Foreskin fibroblast (primary cell): ENCODE measurements at places on chromosomes 5 and 9.
A peak's percentile ranks its signal among the peaks of the same experiment; 100 is the strongest.

DNA sequence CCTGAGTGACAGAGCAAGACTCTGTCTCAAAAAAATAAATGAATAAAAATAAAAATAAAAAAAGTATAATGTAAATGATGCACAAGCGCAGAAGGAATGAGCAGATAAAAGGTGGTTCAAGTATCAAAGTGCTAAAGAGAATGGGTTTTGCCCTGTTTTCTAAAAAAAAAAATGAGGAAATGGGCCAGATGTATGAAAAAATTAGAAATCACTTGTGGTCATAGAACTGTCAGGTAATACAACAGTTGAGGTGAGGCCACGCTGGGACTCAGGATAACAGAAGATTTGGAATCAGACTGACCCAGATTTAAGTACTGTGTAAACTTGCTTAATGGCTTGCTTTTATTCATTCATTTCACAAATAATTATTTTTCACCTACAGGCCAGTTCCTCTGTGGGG is 69.8 kb downstream of the MAPKAP1 start:
- DNase-seq: no peak

GRCh38 chr5:8114597-8115266 is 245.8 kb downstream of the MTRR start:
- no peak for DNase-seq

- DNase-seq: no peak
Observed at GRCh38 chr5:9482381-9482780, 63.5 kb downstream of the SEMA5A start.

DNA sequence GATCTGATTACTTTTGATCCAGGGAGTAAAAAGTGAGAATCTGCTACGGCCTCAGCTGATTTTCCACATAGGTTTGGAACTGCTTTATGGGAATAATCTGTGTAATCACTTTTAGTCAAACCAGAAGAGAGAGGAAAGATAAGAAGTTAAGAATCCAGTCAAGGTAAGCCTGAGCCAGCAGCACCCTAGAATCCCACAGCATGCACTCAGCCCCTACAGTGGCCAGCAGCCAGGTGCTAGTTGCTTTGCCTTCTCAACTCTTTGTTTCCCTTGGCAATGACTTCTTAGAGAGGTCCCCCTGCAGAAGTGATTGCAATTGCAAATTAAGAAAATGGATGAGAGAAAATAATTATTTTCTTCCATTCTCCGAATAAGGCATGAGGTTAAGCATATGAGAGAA is 59.7 kb upstream of the TMED7 start:
- DNase-seq: no peak

- DNase-seq: peak; percentile 72
Observed at GRCh38 chr9:75108571-75108970, 20.3 kb downstream of the OSTF1 start.

DNA sequence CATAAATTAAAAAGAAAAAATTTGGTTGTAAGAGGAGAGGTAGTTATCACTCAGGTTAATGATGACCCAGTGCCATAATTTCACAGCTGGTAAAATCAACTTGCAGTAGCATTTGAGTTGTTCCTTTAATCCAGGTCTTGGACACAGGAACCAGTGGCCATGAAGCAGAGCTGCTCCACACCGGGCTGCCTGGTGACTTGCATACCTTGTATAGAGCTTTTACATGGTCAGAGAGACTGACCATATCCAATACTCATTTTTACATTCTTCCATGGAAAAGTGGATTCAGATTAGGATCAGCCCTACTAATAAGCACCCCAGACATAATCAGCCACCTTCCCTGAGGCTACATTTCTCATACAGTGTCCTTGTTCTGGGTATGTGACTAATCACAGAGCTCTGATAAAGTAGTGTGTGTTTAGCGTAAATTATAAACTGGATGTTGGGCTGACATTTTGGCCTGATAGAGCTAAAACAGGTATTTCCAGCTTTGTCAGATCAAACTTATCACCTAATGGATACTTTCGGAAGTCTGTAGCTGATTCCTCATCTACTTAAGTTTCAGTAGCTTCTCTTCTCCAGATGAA is 77.0 kb upstream of the ZSWIM6 start:
- no peak for DNase-seq

DNA sequence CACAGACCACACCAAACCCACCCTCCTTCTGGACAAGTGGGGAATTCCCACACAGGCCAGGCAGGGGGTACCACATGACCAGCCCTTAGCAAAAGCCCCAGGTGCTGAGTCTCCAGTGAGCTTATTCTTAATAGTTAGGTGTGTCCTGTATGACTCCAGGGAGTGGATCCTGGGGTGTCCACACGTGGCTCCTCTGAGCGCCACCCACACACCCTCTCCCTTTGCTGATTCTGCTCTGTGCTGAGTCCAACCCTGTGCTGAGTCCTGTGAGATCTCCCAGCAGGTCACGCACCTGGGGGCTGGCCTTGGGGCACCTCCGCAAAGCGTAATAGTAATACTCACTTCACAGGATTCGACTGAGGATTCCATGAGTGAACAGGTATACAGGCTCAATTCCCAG is 12.7 kb downstream of the LRRC14B start:
- no peak for DNase-seq

GRCh38 chr9:100600521-100601079 is 22.7 kb downstream of the CAVIN4 start:
- no peak for DNase-seq

- no peak for DNase-seq
Observed at GRCh38 chr9:118711843-118712242, 657.4 kb downstream of the BRINP1 start.

GRCh38 chr9:128001779-128002298 is 21.1 kb upstream of the EEIG1 start:
- peak; percentile 91 for DNase-seq

DNA sequence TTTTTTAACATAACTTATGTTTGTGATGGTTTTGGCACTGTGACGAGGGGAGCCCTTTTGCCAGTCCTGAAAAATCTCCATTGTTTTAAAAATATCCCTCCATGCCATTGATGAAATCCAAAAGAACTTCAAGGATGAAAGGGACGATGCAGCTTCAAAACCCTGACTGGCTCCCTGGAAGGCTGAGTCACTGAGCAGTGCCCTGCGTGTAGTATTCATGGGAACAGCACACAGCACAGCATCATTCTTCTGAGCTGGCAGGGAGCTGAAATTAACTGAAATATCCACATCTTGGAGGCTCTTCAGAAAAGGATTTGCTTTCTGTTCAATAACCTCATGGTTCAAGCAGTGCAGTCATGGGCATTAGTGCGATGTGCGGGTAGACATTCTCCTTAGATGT is 29.7 kb downstream of the PDE4D start:
- peak; percentile 60 for DNase-seq

DNA sequence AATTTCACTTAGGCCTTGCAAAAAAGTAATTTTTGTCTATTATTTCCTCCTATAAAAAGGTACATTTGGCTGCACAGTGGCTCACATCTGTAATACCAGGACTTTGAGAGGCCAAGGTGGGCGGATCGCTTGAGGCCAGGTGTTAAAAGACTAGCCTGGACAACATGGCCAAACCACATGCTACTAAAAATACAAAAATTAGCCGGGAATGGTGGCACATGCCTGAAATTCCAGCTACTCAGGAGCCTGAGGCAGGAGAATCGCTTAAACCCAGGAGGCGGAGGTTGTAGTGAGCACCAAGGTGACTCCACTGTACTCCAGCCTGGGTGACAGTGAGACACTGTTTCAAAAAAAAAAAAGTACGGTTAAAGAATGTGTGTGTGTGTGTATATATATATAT is 15.7 kb downstream of the NUP155 start:
- DNase-seq: no peak

- DNase-seq: no peak
Observed at GRCh38 chr9:14909181-14909580, 1.0 kb downstream of the FREM1 start.

DNA sequence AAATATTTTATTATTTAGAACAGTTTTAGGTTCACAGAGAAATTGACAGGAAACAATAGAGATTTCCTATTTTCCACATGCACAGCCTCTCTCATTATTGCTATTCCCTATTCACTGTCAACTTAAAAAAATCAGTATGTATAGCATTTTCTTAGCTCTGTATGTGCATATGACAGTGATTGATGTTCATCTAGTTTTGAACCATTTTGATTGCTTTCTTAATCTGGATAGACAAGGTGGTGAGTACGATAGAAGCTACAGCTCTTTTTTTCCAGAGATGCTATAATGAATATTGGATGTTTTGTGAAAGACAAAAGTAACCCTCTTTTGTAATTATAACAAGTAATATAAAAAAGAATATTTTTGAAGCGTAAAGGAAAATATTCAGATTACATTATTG is 201.2 kb upstream of the ARRDC3 start:
- DNase-seq: no peak

DNA sequence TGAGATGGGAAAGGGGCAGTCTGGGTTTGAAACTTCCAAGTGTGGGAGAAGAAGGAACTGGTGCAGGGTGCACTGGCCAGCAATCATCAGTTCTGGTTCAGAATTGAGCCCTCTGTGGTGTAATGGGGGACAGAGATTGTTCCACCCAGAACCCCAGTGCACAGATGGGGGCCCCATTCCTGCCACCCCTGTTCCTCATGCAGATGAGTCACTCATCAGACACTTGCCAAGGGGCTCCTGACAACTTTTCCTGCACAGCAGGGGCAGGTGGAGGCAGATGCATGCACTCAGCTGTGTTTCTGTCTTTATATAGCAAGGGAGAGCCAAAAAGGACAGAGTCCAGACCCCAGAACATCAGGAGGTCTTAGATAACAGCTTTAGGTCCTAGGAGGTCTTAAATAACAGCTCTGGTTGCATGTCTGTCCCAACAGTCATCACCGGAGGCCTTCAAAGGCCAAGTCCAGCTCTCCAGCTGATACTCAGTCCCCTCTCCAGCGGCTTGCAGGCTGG is 252.9 kb downstream of the HSPA4 start:
- no peak for DNase-seq

DNA sequence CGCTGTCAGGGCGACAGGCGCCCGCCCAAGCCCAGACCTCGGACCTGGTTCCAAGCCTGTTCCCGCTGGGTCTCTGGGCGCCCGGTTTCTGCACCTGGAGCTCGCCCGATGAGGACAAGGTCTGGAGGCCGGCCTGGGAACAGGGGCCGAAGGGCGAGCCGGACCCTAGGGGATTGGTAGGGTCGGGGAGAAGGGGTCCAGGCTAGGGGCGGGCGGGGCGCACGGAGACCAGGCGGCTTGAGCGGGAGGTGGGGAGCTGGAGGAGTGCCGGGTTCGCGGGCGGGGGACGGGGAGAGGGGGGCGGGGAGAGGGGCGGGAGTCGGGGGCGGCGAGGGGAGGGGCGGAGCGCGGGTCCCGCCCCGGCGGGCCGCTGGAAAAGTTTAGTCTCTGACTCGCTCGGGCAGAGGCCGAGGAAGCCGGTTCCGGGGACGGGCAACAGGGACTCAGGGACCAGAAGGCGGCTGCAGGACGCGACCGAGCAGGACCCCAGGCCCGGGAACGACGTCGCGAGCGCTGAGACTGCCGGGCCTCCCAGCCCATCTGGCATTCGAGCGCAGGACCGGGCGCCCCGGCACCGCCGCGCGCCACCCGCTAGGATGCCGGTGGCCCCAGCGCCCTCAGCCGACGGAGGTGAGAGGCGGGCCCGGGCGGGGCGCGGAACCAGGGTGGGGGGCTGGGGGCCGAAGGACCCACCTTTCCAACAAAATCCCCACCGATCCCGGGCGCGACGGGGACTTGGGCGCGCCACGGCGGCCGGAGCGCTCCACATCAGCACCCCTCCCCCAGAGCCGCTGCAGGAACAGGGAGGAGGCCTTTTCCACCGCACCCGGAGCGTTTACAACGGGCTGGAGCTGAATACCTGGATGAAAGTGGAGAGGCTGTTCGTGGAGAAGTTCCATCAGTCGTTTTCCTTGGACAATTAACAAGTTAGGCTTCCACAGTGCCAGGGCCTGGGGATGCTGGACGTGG is at the start of gene S1PR3:
Gene S1PR3 (plus strand): TSS at position 403 of the 969 bp plus-strand sequence. CDS start 9,733 bp downstream, outside the sequence.
- DNase-seq: peak; percentile 44

DNA sequence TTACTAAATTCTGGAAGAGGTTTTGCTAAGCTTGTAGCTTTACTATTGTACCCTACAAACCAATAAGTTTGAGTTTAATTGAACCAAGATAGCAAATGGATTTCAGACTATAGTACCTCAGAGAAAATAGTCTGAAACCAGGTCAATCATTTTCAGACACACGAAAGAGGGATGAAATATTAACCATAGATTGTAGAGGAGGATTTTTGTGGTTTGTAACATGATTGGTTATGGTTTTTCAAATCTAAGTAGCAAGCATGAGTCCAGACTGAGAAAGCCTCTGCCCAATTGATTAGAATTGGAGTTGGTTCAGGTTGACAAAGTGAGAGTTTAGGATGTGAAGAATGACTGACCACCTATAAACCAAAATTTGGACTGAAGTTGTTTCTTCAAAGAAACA is 562.7 kb upstream of the DMAC1 start:
- DNase-seq: no peak

DNA sequence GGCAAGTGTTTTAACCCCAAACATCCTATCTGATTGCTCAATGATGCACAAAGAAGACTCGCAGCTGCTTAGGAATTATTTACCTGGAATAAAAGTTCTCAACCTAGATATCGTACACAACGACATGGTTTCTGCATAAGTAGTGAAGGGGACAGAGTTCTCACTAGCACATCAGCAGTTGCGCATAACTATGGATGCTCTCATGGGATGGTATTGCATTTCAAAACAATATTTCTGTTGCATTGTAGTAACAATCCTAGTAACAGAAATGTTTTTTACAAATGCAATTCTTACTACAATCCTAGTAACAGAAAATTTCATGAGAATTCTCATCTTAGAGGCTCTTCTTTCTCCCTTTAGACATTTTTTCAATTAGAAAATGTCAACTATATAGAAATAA is 94.5 kb upstream of the MINAR2 start:
- no peak for DNase-seq

DNA sequence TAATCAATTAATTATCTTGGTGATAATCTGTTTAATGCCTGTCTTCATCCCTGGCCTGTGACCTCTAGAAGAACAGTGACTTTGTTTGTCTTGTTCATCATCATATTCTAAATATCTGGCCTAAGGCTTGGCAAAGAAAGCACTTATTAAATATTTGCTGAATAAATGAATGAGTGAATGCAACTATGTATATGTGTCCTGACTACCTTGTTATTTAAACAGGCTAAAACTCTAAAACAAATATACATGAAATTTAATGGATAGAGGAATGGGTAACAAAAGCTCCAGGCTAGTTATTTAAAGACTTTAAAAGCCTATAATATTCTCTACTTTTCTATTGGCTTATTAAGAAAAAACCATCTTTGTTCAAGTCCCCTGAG is 91.7 kb upstream of the CER1 start:
- no peak for DNase-seq
